ENCODE measurements at places on chromosomes 6 and 20.

GRCh38 chr6:144769142-144769541 lies 484.0 kb downstream of the UTRN start:
- DNase-seq = no peak

DNA sequence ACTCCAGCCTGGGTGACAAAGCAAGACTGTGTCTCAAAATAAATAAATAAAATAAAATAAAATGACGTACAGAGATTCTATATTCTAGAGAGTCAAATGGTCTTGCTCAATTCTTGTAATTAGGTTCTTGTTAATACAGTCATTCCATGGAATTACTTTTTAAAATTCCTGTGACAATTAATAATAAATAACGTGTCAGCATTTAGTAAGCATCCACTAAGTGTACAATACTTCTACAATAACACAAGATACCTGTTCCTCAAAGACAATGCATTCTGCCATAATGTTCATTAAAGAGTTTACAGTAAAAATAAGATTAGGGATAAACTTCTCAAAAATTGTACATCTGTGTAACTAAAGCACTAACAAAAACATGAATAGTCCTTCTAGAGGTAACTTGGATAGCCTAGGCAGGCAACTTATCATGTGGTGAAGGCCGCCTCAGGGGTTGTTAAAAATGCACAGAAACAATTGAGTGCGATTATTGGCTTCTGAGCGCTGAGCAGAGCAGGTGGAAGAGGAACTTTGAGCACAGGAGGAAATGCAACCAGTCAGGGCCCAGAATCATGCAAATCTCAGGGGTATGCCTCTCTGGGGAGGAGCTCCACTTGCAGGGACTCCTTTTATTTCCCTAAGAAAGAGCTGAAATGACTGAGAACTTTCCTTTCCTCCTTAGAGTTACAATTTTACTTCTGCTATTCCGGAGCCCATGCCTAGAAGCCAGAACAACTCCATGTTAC lies 37.1 kb downstream of the QRSL1 start:
- DNase-seq = no peak

DNA sequence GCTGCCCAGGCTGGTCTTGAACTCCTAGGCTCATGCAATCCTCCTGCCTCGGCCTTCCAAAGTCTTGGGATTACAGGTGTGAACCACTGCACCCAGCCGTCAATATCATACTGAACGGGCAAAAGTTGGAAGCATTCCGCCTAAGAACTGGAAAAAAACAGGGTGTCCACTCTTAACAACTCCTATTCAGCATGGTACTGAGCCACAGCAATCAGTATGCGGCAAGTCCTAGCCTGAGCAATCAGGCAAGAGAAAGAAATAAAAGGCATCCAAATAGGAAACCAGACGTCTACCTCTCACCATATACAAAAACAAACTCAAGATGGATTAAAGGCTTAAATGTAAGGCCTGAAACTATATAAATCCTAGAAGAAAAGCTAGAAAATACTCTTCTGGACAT lies 83.1 kb downstream of the FKBP5 start:
- no peak for DNase-seq

GRCh38 chr20:23123886-23124285 lies 37.8 kb upstream of the CD93 start:
- no peak for DNase-seq

- DNase-seq = no peak
Observed at GRCh38 chr6:13038741-13039190, 289.6 kb downstream of the TBC1D7 start.

GRCh38 chr20:62367633-62368391 lies 700 bp upstream of the LAMA5 start:
- no peak for DNase-seq

- no peak for DNase-seq
Observed at GRCh38 chr20:47672886-47673670, 112.2 kb downstream of the SULF2 start.

DNA sequence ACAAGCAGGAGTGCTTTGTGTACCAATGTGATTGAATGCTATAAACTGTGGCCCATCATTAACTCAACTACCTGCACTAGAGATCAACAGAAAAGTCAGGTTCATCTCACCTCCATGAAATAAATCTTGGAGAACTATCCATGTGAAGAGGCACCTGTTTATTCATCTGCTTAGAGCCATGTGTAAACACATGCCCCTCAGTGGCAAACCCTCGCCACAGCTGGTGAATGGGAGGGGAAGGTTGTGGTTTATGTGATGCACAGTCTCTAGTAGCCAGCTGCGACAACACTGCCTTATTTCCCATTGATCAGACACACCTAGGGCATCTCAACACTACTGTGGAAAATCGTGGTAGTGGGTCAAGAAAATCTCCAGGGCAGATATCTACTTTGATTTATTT lies 640.2 kb downstream of the PTPRT start:
- DNase-seq = no peak

DNA sequence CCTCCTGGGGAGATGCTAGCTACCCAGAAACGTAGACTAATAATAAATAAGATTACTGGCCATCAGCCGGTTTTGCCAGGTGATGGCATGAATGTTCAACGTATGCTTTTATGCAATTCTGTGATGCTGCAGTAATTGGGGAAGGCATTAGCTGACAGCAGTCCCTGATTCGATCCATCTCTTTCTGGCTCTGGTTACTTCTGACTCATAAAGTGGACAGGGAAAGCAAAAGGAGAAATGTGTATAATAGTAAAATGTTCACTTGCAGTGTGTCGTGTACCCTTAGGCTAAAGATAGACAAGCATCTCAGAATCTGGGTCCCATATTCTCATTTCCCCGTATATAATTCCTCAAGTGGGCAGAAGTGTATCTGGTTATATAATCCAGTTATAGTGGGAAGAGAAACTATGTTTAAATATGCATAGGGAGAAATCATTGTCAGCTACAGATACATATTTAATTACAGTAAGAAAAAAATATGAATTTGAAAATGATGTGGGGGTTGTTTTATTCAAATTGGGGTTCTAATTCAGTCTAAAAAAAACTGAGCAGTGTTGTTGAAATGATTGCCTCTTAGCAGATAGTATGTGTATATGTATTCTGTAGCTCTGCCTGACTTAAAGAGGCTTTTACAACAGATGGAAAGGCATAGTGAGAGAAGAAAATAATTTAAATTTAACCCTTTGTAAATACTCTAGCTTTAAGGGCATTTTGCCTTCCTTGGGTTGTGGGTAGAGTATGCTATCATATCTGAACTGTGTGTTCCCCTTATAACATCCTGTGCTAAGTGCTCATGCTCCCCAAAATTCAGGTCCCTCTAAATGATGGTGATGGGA lies 40.6 kb downstream of the DOK5 start:
- DNase-seq = no peak

GRCh38 chr6:56649782-56650181 lies 7.1 kb upstream of the DST start:
- DNase-seq = no peak

DNA sequence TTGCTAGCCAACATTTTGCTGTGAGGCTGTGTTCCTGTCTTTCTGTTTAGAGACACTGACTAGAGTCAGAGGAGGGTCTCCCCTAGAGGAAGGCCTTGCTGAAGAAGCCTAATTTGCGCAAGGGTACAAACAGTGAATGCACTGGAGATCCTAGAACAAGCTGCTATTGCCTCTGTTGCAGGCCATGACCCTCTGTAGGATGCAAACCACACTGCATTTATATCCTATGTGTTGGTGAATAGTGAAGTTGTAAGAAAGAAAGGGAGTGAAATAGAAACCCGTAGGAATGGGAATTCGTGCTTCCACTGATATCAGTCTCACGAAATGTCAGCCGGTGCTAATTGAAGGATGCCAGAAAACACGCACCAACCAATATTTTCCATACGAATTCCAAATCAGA lies 88.2 kb downstream of the GJA1 start:
- no peak for DNase-seq

- DNase-seq = no peak
Observed at GRCh38 chr6:131936156-131936555, 15.0 kb downstream of the CCN2 start.

DNA sequence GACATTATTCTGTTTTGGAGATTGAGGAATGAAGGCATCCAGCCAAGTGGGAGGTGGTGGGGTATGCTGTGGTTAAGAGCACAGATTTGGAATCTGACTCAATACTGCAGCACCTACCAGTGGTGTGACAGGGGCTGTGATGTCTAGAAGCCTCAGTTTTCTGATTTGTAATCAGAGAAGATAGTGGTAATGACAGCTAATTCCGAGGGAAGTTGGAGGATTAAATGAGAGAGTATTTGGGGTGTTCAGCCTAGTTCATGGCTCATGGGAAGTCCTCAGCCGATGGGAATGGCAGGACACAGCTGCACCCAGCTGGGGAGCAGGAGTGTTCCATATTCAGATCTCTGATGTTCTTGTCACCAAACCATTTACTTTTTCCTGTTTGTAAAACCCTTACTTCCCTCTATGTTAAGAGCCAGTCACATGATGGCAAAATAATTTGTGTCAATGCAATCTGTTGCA lies 9.3 kb downstream of the SLC9A8 start:
- peak; percentile 21 for DNase-seq

- DNase-seq = no peak
Observed at GRCh38 chr6:130366107-130367005, 539 bp downstream of the TMEM200A start.

DNA sequence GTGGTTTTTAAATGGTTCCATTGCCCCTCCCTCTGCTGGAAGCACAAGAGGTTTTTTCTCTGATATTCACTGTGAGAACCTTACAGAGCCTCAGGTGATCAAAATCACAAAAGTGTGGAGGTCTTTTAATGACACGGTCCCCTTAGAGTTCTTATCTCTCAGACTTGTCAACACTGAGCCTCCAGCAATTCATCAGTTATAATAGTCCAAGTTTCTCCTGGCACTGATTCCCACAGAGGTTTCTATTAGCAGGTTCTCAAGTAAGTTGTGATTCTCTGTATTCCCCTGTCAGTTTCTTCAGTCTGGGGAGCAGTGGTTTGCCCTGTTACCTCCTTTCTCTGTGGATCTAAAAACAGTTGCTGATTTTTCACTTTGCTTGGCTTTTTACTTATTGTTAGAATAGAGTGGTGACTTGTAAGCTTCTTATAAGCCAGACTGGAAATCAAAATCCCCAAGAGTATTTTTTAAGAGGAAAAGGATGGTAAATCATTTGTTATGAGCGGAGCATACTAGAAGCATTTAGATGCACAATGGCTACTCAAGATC lies 157.4 kb upstream of the BMP5 start:
- no peak for DNase-seq

DNA sequence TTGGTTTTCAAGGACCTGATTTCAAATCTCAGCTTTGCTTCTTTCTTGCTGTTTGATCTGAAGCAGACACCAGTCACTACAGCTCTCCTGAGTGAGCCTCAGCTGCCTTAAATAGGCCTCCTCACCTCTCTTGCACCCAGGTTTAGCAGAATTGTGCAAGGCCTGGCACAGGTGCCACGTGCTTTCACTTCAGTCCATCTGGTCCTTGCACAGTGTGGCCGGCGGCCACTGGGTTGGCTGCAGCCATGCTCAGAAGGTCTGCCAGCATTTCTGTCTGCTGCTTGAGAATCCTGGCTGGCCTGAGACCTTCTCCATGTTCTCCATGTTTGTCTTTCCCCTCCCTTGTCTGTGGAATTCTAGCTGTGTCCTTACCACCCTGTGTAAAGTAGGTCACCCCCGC lies 14.5 kb upstream of the DAAM2 start:
- no peak for DNase-seq

DNA sequence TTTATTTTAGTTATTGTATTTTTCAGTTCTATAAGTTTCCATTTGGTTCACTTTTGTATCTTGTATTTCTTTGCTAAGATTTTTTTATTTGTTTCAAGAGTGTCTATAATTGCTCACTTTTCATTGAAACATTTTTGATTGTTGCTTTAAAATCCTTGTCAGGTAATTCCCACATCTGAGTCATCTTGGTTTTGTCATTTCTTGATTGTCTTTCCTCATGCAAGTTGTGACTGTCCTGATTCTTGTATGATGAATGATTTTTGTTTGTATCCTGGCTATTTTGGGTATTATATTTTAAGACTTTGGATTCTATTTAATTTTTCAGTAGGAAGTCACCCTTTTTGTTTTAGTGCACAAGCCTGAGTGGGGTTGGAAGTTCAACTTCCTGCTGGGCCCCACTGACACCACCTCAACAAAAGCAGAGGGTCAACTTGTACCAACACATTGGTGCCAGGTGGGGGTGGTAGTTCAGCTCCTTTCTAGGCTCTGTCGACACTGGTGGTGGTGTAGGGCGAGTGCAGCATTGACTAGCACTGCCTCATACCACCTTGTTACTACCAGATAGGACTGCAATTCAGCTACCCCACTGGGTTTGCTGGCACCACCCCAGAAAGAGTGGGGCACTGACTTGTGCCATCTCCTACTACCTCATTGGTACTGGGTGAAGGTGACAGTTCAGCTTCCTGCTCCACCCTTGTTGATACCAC lies 8.8 kb downstream of the RSPH3 start:
- DNase-seq = no peak

DNA sequence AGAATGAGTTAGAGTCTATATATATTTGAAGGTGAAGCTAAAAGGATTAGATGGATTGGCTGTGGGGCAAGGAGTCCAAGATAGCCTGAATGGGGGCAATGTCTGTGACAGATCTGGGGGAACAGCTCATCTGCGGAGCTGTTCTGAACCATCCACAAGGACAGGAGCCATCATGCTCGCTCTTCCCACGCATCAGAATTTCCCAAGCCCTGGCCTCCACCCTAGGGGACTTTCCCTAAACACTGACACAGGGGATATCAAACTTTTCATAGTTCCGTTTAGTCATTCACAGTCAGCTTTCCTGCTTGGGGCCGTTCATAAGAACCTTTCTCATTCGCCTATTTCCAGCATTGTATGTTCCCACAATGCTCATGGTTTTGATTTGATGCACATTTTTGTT lies 37.6 kb upstream of the CCN6 start:
- DNase-seq = peak; percentile 10

GRCh38 chr6:118295336-118295735 lies 252.8 kb upstream of the PLN start:
- DNase-seq = no peak

GRCh38 chr6:63424636-63425035 lies 104.9 kb upstream of the LGSN start:
- DNase-seq = no peak

DNA sequence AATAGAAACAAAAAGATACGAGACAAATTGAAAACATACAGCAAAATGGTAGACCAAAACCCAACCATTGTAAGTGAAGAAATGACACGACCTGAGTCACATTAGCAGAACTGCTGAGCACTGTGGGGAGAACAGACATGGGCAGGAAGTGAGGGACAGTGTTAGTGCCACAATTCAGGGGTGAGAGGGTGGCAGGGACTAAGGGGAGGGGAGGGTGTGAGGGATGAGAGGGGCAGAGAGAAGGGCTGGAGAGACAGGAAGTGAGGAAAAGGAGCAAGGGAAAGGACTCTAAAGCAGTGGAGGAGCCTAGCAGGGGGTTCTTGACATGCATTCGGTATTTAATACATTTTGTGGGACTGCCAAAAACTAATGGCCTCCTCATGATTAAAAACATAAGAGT lies 45.0 kb upstream of the TRIM26 start:
- no peak for DNase-seq
